ENCODE measurements at places on chromosomes 13 and 19.
A peak's percentile ranks its signal among the peaks of the same experiment; 100 is the strongest.

GRCh38 chr13:113231306-113232207 lies 22.1 kb downstream of the CUL4A start:
- DNase-seq: no peak

- DNase-seq: peak; percentile 16
These were observed 977 bp downstream of the IRGQ start for GRCh38 chr19:43594710-43595604.

DNA sequence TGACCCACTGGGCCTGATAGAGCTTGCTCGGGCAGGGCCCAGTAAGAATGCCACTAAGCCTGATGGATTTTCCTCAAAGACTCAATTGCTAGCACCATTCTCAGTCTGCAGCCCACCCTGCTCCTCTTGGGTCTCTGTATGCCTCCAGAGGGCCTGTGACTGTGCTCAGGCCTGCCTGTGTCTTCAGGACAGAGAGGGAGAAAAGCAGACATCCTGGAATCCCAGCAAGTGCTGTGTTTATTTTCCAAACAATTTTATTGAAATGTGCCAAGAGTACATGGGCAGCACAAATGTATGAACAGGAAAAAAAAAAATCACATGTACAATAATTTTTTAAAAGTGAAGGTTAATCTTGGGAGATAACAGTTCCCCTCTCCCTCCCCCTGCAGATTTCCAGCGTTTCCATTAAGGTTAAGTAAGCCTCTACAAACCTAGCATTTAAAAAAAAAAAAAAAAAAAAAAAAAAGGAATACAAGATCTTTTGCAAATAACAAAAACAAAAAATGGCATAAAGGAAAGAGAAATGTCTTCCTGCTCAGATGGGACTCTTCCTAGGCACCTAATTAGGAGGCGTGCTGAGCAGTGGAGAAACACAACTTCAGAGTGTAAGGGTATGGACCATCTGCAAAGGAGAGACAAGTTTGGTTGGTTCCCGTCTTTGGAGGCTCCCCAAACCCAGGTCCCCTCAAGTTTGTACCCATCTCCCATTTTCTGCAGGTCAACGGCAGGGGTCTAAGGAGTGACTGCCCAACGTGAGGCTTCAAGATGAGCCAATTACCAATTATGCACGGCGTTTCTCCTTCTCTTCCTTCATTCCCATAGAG lies 4.8 kb upstream of the ECH1 start:
- DNase-seq: no peak

DNA sequence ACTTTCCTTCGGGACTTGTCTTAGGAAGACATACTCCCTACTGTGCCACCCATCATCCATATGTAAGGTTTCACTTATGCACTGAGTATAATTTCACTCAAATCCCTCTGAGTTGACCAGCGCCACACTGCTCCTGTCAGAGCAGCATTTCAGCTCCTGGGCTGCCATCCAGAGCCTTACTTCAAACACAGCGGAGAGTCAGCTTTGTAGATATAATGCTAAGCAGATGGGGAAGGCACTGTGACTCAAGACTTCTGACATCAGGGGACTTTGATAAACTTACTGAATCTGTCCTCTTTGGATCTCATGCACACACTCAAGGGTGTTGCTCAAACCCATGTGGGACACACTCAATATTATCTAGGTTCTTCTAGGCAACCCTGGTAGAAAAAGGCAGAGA lies 34.9 kb downstream of the DOCK9 start:
- DNase-seq: no peak

DNA sequence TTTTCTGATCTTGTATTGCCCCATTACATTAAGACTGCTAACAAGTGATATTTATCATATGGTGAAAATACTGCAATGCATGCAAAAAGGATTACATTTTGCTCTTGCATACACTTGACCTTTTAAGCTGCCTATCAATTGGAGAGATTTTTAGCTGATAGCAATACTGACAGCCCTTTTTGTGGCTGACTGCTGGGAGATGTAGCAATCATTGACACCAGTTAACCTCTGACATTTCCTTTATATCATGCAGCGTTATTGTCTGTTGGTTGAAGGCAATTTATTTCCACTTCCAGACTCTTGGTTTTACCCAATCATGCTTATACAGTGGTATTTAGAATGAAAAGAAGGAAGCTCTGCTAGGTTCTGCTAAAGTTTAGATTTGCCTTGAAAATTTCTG lies 364.0 kb downstream of the LMO7 start:
- no peak for DNase-seq

DNA sequence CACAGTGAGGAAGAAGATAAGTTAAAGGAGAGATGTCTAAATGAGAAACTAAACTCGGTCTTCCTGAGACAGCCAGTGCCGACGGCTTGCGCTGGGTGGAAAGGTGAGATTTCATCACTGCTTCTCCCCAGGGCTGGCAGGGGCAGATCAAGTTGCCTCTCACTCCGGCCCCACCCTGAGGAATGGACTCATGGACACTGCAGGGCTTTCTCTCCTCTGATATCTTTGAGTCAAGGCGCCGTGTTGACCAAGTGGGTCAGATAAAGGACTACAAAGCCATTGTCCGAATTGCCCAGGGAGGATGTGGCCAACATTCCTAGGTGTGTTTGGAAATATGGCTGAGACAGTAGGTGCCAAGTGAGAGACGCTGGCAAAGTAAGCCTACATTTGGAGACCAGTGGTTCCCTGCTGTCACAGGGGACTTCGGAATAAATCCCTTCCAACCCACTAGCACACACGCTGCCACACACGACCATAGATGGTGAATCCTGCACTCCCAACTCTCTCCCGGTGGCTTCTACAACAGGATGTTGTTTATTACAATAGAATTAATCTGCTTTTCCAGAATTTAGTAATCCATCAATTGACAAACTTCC lies 156.5 kb upstream of the TSC22D1 start:
- DNase-seq: no peak

GRCh38 chr13:72852207-72852606 lies 70.3 kb downstream of the PIBF1 start:
- DNase-seq: no peak

- no peak for DNase-seq
These were observed 3.5 kb downstream of the PNMA8B start for GRCh38 chr19:46491975-46492682.

GRCh38 chr19:58460039-58460438 lies 6.8 kb upstream of the ZNF324 start:
- DNase-seq: no peak

GRCh38 chr13:97934590-97934989 lies 18.9 kb upstream of the IPO5 start:
- DNase-seq: no peak

DNA sequence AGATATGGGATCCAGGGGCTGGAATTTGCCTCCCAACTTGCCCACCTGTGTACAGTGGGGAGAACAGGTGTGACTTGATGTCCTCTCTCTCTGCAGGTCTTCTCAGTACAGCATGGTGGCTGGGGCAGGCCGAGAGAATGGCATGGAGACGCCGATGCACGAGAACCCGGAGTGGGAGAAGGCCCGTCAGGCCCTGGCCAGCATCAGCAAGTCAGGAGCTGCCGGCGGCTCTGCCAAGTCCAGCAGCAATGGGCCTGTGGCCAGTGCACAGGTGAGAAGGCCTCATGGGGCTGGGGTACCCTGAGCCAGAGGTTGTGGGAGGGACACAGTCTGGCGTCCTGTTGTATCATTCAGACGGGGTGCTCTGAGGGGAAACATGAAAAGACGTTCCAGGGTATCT lies 3.0 kb downstream of the LENG8 start:
- DNase-seq: no peak

GRCh38 chr13:111286162-111286561 lies 34.3 kb upstream of the TEX29 start:
- no peak for DNase-seq

GRCh38 chr19:4688587-4688986 lies 18.4 kb upstream of the MYDGF start:
- DNase-seq: no peak

- DNase-seq: no peak
These were observed 271.0 kb downstream of the DNAJC15 start for GRCh38 chr13:43294412-43294811.

- DNase-seq: no peak
These were observed 7.1 kb downstream of the UBE2S start for GRCh38 chr19:55400281-55401087.

DNA sequence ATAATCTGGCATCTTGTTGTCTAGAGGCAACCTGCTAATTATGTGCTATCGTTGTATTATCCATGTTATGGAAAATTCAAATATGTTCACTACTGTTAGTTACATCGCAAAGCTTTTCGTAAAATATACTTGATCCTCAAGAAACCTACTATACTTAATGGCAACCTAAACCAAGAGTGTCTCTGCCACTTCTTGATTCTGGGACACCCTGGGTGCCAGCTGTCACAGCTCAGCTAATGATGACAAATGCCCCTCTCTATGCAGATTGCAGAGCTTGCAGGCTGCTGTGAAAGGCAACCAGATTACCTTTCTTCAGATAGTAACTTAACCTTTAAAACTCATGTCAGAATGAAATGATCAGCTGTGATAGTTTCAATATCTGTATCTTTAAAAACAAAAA lies 8.9 kb upstream of the MAB21L1 start:
- DNase-seq: no peak

- no peak for DNase-seq
These were observed 1.5 kb upstream of the PCDH20 start for GRCh38 chr13:61417086-61417570.

- DNase-seq: no peak
These were observed 11.6 kb upstream of the FPR3 start for GRCh38 chr19:51783372-51783771.

GRCh38 chr13:113437408-113438010 lies 15.8 kb downstream of the ADPRHL1 start:
- no peak for DNase-seq

- DNase-seq: no peak
These were observed 15.3 kb downstream of the ATP7B start for GRCh38 chr13:51995677-51996551.

GRCh38 chr13:46778890-46779289 lies 18.1 kb downstream of the ESD start:
- no peak for DNase-seq

DNA sequence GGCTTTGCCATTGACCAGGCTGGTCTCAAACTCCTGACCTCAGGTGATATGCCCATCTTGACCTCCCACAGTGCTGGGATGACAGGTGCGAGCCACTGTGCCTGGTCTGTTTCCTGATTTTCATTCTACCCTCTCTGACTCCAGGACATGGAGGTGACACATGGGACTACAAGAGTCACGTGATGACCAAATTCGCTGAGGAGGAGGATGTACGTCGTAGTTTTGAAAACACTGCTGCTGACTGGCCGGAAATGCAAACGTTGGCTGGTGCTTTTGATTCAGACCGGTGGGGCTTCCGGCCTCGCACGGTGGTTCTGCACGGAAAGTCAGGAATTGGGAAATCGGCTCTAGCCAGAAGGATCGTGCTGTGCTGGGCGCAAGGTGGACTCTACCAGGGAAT lies 40.2 kb downstream of the NLRP5 start:
- DNase-seq: no peak

GRCh38 chr19:23263870-23264590 lies 13.8 kb upstream of the ZNF724 start:
- no peak for DNase-seq

GRCh38 chr19:57165846-57166245 lies 1.4 kb downstream of the DUXA start:
- no peak for DNase-seq

GRCh38 chr19:45340232-45340898 lies at the start of gene KLC3:
TSS of gene KLC3 (plus strand) at chr19:45340750. CDS start at chr19:45345542, 4,792 bp downstream.
- DNase-seq: no peak

DNA sequence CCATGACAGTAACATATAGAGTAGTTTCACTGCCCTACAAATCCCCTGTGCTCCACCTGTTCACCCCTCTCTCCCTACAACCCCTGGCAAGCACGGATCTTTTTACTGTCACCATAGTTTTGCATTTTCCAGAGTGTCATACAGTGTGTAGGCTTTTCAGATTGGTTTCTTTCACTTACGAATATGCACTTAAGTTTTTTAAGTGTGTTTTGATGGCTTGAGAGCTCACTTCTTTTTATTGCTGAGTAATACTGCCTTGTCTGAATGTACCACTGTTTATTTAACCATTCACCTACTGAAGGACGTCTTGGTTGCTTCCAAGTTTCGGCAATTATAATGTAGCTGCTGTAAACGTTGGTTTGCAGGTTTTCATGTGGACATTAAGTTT lies 175.1 kb downstream of the ITGBL1 start:
- DNase-seq: no peak

DNA sequence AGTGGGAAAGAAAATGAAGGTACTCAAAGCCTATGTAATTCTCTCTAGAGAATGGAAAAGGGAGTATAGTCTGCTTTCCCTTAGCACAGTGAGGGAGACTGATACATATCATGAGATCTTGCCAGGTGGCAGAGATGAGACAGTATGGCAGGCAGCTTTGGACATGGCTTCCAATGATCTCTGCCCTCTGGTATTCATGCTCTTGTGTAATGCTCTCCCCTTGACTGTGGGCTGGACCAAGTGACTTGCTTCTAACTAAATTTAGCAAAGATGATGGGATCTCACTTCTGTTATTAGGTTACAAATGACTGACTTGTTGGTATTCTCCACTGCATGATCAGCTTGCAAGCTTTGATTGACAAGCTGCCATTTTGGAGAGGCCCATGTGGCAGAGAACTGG lies 10.2 kb downstream of the ZNF132 start:
- no peak for DNase-seq

- no peak for DNase-seq
These were observed 6.6 kb downstream of the EML2 start for GRCh38 chr19:45632468-45633196.

- no peak for DNase-seq
These were observed 23.4 kb upstream of the TBC1D4 start for GRCh38 chr13:75505327-75505726.

- no peak for DNase-seq
These were observed 5.7 kb downstream of the CALM3 start for GRCh38 chr19:46606681-46607447.

- no peak for DNase-seq
These were observed 10.4 kb downstream of the ZNF561 start for GRCh38 chr19:9610484-9611113.

All from NCI-H510A (cell line).